ENCODE measurements at places on chromosomes 6 and 20. TPM values are rescaled to one million over a fixed set of nuclear protein-coding genes. Genes with fewer than 3 reads are reported as not detected.

The PTK6 gene
- total RNA-seq: not detected

DNA sequence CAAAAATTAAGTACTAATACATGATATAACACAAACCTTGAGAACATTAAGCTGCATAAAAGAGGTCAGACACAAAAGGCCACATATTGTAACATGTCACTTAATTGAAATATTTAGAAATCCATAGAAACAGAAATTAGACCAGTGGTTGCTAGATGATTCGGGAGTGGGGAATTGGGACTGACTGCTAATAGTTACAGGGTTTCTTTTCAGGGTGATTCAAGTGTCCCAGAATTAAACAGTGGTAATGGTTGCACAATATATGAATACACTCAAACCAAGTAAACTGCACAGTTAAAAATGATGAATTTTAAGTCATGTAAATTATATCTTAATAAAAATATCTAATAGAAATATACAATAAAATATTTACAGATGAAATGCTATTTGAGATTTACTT, 174.5 kb downstream of the WDR27 start:
- no peak for DNase-seq

GRCh38 chr20:13758884-13759283, 25.8 kb downstream of the ESF1 start:
- no peak for DNase-seq

- DNase-seq: no peak
Measured at GRCh38 chr6:45743028-45743615, 272.5 kb downstream of the CLIC5 start.

The SIM1 gene
- total RNA-seq: not detected

The C6orf132 gene
- total RNA-seq: 2.1 TPM

GRCh38 chr6:119443993-119444641, 94.6 kb upstream of the MAN1A1 start:
- DNase-seq: no peak

- DNase-seq: no peak
Measured at GRCh38 chr6:13614126-13614925, 809 bp upstream of the NOL7 start.

GRCh38 chr6:126054258-126054702, 67.9 kb downstream of the TRMT11 start:
- no peak for DNase-seq

The BEND6 gene
- 0.53 TPM for total RNA-seq

GRCh38 chr20:41135187-41135887, 2.0 kb upstream of the PLCG1 start:
- no peak for DNase-seq

DNA sequence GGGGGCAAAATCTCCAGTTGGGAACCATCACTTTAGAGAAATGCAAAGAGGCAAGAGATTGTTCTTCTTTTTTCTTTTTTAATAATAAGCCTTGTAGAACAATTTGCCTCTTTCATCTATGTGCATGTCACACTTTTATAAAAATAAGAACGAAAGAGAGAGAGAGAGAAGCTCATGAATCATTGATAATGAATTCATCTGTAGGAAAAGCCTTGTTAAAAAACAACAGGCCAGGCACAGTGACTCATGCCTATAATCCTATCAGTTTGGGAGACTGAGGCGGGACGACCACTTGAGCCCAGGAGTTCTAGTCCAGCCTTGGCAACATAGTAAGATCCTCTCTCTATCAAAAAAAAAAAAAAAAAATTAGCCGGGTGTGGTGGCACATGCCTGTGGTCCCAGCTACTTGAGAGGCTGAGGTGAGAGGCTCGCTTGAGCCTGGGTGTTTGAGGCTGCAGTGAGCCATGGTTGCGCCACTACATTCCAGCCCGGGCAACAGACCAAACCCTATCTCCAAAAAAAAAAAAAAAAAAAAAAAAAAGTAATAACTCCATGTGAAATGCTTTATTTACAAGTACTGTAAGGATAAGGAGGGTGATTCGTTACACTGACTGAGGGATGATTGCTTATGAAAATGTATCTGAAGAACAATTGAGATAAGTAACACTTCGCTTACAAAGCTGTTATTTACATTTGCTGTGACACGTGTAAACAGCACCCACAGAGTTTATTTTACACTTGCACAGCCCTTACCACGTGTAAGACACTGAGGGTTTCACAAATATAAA, 6.0 kb downstream of the CCN5 start:
- DNase-seq: no peak

DNA sequence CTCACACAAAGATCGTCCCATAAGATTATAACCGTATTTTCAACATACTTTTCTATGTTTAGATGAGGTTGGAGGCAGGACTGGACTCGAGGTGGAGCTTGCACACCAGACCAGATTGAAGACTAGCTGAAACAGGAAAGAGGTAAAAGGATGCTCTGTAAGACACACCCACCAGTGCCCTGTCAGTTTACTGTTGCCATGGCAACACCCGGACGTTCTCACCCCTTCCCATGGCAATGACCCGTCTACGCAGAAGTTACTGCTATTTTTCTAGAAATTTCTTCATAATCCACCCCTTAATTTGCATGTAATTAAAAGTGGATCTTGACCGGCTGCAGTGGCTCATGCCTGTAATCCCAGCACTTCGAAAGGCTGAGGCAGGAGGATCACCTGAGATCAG, 13.6 kb upstream of the SRSF6 start:
- DNase-seq: no peak

The RAET1L gene
- total RNA-seq: not detected

DNA sequence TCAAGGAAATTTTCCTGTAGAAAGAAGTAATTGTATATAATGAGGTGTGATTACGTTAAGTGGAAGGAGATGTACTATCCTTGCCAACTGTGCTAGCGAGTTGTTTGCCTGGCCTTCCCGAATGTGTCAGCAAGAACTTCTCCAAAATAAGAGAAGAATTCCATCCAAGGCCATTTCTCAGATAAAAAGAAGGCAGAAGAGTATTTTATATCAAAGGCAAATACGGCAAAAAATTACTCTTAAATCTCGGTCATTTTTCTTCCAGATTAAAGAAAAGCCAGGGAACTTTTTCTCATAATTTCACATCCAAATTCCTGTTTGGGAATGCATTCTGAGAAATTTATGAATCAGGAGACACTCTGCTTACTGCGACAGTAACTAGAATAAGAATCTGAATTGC, 290.6 kb downstream of the CBLN4 start:
- DNase-seq: no peak

The C6orf58 gene
- not detected for total RNA-seq

DNA sequence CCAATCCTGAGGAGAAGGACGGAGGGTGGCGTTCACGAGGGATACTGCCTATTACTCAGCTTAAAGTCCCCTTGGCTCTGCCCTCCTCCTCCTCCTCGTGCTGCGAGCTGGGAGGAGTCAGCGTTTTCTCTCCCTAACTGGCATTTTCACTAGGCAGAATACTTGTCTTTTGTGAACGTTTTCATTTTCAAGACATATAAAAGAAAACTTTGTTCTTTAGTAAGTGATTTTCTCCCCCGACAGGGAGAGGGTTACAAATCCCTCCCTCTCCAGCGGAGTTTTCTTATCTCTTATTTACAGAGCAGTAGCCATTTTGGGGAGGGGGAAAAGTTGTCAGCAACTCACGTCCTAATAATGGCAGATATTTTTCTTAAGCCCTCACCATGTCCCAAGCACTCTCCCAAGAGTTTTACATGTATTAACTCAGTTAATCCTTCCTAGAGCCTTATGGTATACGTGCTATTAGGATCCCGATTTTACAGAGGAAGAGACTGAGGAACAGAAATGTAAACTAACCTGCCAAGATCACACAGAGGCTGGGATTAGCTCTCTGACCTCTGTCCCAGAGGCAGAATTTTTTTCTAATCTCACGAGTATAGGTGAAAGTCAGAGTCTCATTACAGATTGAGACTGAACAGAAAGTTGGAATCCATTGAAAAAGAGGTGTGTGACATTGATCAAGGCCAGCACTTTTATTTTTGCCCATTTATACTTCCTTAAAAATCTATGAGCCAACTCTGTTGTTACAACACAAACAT, 30.0 kb upstream of the ZNF217 start:
- no peak for DNase-seq

- no peak for DNase-seq
Measured at GRCh38 chr6:75285283-75285639, 669 bp upstream of the TMEM30A start.

The TAGAP gene
- not detected for total RNA-seq

DNA sequence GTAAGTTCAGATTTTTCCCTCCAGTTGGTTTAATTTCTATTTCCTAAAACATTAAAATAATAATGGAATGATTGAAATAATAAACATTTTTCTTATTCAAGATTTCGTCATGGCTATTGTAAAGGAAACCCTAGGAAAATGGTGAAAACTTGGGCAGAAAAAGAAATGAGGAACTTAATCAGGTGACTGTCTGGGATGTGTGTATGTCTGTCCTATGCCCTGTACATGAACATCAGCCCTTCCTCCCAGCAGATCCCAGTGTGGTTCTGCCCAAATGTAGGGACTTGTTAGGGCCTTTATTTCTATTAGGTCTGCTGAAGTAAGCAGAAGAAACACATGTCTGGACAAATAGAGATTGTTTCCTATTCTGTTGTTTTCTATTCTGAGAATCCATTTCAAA, 13.1 kb downstream of the RIOK1 start:
- no peak for DNase-seq

GRCh38 chr6:125612345-125612846, 137.0 kb upstream of the HEY2 start:
- DNase-seq: no peak

The POPDC3 gene
- 5.0 TPM for total RNA-seq

- no peak for DNase-seq
Measured at GRCh38 chr6:41688256-41688965, 47.0 kb downstream of the TFEB start.

GRCh38 chr6:119322034-119322433, 27.5 kb downstream of the MAN1A1 start:
- no peak for DNase-seq

GRCh38 chr20:8148501-8148900, 16.4 kb downstream of the PLCB1 start:
- no peak for DNase-seq

The KIAA1755 gene
- 6.0 TPM for total RNA-seq

GRCh38 chr6:6629402-6629801, 40.9 kb downstream of the LY86 start:
- DNase-seq: no peak

The DDX43 gene
- total RNA-seq: 1.2 TPM

Data from glomerular endothelial cell (primary cell).